ENCODE measurements at places on chromosomes 4 and X.

DNA sequence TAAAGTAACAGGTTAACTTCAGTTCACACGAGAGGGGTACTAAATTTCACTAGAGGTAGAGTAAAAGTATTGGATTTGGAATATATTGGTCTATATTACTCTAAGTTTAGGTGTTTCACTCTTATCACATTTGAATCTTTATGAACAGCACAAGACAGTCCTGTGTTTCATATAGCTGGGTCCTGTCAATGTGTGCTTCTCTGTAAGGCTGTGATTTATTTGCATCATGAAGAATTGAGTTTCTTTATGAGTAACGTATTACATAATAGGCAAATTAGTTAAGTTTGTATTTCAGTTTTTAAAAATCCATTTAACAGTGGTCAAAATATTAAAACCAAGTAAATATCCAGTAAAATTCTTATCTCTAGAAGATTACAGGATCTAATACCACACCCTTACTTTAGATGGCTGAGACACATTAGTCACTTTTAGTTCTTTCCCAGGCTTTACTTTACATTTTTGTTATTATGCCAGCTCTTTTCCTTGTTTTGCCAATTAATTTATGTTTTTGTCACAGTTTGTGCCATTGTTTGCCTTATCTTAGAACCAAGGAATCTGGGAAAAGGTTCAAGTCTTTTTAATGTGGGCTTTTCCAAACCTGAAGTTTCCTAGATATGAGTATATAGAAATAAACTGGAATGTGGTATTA is 32.1 kb downstream of the NUDT6 start:
- no peak for DNase-seq

DNA sequence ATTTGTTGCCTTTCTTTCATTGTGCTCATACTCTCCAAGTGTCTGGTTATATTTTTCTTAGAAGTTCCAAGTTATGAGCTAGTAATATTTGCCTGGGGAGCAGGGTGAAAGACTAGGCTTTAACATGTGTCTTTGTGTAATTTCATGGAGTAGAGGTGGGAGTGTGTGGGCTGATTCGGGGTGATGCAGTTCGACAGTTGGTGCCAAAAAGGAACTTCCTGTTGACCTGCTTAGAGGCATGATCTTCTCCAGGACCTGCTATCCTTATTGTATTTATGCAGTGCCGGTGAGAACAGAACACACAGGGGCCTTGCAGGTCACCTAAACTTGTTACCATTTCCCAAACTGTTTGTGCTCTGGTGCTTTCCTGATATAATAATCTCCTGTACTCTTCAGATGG is 21.2 kb downstream of the USP53 start:
- no peak for DNase-seq

DNA sequence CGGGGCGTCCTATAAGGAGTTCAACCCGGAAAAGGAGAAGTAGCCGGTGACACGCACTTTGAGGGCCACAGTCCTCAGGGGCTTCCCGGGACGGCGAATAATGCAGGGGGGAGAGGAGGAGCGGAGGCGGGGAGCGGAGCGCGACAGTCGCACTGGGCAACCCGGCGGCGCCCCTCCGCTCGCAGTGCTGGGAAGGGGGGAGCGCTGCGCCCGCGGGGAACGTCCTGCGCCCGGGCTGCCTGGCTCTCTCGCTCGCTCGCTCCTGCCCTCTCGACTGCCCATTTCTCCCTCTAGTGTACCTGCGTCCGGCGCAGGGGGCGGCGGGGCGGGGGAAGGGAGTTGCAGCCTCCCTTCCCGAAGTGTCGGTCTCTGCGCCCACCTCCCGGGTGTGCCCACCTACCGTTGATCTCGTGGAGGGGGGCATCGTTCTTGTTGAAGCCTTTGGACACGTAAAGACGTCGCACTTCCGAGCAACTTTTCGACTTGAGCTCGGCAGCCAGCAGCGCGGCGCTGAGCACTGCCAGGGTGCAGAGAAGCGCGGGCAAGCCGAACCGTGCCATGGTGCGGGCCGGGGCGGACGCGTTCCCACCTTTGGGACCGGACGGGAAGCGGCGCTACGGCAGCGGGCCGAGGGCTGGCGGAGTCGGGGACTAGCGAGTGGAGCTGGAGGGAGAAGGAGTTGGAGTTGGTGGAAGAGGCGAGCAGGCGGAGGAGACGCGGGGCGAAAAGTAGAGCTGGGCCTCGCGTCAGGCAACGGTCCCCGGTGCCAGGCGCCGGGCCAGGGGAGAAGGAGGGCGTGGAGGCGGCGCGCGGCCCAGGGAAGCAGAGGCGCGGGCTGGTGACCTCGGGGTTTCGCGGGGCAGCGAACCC is 648 bp downstream of the GPC4 start:
- no peak for DNase-seq

- DNase-seq: no peak
These were observed at the start of gene SFRP2 for GRCh38 chr4:153788413-153789276. SFRP2 (minus strand) TSS chr4:153789083; CDS start chr4:153788835, 248 bp downstream.

GRCh38 chr4:7759216-7759615 is 180.4 kb downstream of the AFAP1 start:
- peak; percentile 30 for DNase-seq

DNA sequence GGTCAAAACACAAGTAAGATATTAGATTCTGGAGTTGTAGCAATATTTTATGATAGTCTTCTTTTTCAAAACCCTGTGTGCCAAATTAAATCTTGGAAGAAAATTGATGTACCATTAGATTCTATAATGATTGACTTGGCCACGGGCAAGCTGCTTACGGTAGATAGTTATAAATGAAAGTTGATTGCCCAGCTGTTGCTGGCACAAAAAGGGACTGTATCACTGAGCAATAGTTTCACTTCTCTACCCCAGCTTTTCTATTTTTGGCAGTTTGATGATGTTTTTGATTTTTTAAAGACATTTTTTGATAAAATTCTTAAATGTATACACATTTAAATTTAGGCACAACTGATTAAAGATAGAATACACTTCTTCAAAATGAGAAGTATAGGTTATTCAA is 333.3 kb downstream of the TRAM1L1 start:
- DNase-seq: no peak

GRCh38 chr4:24659241-24659961 is 75.0 kb upstream of the DHX15 start:
- DNase-seq: no peak

DNA sequence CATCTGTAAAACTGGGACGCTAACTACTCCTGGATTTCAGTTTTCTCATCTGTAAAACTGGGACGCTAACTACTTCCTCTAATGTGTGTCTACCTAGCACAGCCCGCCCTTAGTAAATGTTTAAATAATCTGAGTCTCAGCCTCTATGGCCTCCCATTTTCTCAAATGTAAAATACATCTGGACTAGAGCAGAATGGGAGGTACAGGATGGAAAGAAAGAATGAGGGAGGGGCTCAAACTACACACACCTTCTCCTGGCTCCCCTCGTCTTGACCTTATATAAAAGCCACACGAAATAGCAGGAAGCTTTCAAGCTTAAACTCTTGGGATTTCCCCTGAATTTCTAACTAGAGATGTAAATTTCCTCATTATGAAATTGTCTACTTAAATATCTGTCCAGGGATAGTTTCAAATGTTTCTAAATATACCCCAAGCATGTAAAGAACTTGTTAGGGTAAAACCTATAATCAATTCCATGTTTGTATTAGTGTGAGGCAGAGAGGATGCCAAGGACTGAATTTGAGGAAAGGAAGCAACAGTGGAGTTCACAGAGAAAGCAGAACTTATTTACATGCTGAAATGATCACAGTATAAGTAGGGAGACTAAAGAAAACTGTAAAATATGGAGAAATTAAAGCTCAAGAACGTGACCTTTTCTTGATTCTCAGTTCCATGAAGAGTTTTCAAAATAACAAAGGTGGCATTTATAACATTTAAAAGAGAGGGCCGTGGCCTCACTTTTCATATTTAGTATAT is 220.0 kb downstream of the NWD2 start:
- no peak for DNase-seq
